ENCODE measurements at places on chromosomes 1 and 21.

DNA sequence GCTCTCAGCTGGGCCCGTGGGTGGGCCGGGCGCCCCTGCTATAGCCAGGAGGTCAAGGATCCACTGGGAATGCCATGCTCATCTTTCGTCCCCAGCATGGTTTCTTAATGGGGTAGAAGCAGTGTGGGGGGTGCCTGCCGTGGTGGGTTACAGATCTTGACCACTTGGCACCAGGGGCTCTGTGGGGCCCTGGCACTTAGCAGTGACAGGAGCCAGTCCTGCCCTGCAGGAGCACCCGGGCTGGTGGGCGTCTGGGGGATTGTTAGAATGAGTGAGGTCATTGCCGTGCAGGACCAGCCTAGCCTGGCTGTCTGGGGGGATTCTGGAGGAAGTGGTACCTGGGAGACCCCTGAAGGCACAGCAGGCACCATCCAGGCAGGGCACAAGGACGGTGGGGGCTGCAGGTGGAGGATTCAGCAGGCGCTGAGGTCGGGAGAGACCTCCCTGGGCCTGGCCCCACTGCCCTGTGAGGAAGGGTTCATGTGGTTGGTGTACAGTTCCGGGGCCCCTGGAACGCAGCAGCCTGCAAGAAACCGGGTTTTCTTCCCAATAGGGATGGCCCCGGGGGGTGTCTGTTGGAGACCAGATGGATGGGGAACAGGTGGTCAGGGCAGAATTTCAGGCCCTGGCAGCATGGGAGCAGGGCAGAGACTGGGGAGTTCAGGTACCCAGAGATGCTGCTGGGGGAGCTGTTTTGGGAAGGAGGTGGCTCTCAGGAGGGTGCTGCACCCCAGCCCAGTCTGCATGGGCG, 4.8 kb downstream of the AIRE start:
- DNase-seq = no peak

GRCh38 chr1:205228093-205228521, 361 bp downstream of the TMCC2 start:
- no peak for DNase-seq

- no peak for DNase-seq
These were observed 218.8 kb upstream of the CAMK1G start for GRCh38 chr1:209364716-209365115.

DNA sequence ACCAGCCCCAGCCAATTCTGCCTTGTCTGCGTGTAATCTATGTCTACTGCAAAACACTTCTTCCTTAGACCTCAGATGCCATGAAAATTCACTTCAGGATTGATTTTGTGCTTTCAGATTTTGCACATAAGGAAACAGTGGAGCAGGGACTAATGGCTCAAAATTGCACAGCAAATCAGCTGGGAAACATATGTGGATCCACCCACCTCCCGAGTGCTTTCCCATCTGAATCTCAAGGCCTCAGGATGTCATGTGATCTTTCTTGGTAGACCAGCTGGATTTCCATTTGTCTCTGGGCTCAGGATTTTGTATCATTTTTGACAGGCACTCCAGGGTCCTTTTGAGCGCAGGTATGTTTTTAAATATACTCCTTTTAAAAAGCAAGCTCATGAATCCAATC, 158.6 kb downstream of the MIS18A start:
- no peak for DNase-seq

DNA sequence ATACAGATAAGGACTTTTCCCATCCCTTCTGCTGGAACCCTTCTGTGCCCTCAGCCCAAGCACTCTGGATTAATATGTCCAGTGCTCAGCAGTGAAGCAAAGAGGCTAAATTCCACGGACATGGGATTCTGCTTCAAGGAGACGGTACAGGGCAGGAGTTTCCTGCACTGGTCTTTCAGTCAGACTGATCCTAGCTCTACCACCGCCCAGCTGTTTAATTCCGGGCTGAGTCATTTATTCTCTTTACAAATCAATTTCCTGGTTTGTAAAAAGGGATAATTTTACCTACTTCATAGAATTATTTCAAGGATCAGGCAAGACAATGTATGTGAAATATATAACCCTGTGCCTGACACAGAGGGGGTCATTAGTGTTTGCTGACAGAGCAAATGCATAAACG, 41.6 kb upstream of the NRDC start:
- DNase-seq = no peak

DNA sequence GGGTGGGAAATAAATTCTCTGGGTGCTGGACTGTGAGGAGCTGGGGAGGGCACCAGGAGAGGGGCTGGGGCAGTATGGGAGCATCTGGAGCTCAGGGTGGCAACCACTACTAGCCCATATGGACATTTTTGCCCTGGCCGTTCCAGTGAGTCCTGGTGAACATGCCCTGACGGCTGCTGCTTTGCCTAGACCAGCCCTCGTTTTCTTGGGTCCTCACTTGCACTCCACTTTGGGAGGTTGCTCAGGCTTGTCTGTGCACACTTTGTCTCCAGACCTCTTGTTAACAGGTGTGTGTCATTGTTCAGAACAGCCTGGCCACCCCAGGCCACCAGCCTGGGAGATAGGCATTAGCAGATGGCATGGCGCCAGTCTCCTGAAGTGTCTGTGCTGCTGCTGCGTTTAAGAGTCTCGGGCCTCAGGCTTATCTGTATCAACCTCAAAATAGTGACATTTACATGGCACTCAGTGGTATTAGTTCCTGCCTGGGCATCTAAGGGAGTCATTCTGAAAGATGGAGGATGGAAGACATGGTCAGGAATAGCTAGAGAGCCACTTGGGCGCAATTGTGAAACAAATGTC, 190.5 kb downstream of the PTPRU start:
- no peak for DNase-seq

- DNase-seq = no peak
These were observed 84.9 kb downstream of the SIM2 start for GRCh38 chr21:36783612-36784374.

GRCh38 chr1:109270623-109271317, 12.2 kb downstream of the PSRC1 start:
- no peak for DNase-seq

- DNase-seq = no peak
These were observed 1.5 kb downstream of the GSTM2 start for GRCh38 chr1:109669246-109669948.

DNA sequence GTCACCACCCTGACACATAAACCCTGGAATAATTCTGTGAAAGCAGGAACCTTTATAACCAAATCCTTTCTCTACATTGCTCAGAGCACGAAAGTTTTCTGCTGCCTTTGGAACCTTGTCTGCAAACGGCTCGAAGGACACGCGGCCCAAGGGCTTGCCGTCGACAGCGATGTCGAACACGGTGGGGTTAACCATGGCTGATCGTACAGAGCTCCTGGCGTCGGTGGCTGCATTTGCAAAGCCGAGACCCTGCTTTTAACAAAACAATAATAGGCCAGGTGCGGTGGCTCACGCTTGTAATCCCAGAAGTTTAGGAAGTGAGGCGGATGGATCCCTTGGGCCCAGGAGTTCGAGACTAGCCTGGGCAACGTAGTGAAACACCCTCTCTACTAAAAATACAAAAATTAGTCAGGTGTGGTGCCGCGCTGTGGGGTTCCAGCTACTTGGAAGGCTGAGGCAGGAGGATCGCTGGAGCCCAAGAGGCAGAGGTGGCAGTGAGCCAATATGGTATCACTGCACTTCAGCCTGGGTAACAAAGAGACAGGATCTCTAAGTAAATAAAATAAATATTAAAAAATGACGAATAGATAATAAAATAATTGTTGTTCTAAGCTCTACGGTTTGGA, 2.2 kb upstream of the EIF2B3 start:
- DNase-seq = no peak

DNA sequence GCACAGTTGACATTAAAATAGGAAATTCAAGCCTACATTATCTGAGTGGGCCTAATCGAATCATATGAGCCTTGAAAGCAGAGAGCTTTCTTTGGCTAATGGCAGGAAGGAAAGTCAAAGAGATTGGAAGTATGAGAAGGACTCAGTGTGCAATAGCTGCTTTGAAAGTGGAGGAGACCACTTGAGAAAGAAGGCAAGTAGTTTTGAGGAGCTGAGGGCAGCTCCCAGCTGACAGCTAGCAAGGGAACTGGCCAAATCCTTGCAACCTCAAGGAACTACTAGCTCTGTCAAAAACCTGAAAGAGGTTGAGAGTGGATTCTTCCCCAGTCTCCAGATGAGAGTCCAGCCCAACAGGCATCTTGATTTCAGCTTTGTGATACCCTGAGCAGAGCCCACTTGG, 149.0 kb upstream of the CACYBP start:
- DNase-seq = no peak

- DNase-seq = peak; percentile 77
These were observed 22.7 kb upstream of the ARF1 start for GRCh38 chr1:228059634-228060457.

- no peak for DNase-seq
These were observed 99.5 kb upstream of the BACE2 start for GRCh38 chr21:41068496-41068895.

DNA sequence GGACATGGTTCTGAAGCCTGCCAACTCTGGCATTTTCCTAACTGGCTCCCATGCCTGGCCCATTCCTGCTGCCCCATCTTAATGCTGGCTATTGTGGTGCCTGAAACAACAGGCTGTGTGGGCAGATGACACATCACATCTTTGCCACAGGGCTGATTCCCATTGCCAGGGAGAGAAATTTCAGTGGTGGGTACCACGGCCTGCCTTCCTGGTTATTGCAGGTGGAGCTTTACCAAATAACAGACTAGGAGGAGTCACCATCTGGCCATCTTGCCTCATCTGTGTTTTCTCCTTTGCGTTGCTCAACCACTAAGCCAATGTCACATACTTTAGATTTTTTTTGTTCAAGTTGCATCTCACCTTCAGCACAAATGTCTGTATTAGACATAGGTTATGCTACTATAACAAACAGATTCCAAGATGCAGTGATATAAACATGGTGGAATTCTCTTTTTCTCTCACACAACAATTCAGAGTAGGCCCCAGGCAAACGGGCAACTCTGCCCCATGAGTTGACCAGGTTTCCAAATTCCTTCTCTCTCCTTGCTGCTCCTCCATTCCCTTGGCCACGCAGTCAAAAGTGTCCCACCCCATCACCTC, 14.1 kb downstream of the CDA start:
- DNase-seq = no peak

DNA sequence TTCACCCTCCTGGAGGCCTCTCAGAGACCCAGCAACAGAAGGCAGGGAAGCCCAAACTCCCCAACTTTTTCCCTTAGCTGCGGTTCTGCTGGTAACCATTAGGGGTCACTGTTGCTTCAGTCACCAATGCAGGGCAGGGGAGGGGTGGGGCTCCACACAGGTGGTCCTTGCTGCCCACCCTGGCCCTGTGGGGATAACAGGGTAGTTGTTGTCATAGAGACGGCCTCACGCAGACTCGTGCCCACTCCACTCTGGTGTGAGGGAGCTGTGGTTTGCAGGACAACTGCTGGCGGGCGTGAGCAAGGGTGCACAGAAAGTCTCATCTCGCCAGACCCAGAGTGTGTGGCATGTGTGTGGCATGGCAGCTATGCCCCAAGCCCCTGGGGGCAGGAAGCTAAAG, 19.9 kb downstream of the INSRR start:
- peak; percentile 55 for DNase-seq

DNA sequence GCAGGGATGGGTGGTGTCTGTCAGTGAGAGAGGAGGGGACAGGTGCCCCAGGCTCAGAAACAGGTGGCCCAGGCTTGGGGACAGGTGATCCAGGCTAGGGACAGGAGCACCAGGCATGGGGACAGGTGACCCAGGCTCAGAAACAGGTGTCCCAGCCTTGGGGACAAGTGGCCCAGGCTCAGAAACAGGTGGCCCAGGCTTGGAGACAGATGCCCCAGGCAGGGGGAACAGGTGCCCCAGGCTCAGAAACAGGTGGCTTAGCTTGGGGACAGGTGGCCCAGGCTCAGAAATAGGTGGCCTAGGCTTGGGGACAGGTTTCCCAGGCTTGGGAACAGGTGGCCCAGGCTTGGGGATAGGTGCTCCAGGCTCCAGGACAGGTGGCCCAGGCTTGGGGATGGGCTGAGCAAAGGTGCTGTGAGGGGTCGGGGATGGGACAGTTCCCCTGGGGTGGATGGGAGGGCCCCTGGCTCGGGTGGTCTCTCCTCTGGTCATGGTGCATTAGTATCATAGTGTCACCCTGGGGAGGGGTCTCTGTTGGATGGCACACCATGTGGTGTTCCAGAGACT, 87.7 kb upstream of the C1orf174 start:
- DNase-seq = no peak

DNA sequence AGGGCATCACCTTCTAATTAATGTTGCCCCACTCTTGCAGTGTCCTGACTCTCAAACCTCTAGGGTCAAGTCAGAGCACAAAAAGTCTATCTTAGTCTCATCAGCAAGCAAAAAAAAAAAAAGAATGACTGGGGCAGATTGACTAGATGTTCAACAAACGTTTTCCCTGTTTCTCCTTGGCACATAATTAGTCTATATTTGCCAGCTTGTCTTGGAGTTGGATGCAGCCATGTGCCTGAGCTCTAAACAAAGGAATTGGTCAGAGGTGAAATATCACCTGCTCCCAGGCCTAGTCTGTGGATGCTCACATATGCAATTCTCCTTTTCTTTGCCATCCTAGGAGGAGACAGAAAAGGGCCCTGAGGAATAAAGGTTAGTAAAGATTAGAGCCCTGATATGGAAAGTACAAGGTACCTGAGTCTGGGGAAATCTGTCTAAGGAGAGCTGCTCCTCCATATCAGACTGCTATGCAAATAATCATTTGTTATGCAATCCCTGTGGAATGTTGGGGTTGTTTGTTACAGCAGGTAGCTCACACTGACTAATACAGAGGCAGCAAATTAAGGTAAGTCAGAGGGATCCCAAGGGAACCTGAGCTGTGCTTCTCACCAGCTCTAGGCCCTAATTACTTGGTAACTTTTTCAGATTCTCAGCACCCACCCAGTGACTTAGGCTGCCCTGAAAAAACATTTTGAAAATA, 130.8 kb downstream of the BRINP2 start:
- DNase-seq = no peak

- no peak for DNase-seq
These were observed 254.4 kb downstream of the AKT3 start for GRCh38 chr1:243595527-243596210.

DNA sequence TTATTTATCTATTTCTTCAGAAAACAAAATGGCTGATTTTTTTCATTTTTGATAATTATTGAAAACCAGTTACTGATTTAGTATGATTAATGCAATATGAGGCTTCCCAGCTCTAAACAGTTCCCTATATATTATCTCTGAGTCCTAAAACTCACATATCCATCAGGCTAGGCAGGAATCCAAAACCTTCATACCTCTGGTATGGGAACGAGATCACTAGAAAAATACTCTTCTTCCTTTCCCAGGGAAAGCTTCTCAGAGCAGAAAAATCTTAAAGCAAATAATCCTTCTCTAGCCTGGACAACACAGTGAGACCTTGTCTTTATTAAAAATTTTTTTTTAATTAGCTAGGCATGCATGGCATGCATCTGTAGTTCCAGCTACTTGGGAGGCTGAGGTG, 42.5 kb downstream of the KDM5B start:
- DNase-seq = no peak

GRCh38 chr1:215056584-215056983, 26.0 kb upstream of the KCNK2 start:
- DNase-seq = no peak
